ENCODE measurements at places on chromosomes 2 and 18.

GRCh38 chr18:70553936-70554260 lies 265.1 kb downstream of the SOCS6 start:
- ATAC-seq, result no peak

DNA sequence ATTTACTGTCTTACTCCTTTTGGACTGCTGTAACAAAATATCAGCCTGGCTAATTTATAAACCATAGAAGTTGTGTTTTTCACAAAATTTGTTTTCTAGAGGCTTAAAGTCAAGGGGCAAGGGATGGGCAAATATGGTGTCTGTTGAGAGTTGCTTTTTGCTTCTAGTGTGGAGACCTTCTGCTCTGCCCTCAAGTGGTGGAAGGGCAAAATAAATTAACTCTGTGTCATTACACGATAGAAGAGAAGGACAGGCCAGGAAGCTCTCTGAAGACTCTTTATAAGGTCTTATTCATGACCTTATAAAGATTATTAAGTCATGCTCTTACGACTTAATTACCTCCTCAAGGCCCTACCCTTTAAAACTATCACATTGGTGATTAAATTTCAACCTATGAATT lies 181.2 kb upstream of the LRATD1 start:
- no peak for ATAC-seq

DNA sequence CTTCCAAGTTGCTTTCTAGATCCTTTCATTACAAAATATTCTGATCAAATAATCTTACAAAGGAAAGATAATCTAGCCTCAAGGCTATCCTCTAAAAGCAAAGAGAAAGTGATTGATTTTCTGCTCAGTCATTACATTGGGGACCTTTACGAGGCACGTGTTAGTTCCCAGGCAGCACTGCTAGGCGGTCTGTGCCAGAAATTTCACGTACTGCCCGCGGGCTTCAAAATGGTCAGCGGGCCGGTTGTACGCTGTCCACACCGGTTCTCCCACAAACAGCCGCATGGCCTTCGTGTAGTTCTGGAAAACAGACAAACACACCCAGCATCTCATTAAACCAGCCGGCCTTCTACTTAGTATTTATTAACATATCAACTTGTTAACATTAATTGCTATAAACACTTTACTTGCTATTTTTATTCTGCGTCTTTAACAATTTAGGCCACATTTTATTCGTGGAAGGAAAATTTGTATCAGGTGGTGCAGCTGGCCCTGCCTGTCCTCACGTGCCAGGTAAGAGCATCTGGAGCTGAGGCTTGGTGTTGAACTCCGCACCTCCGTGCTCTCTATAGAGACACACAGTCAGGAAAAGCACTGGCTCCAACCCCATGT lies 20.4 kb downstream of the ADI1 start:
- no peak for ATAC-seq

- no peak for ATAC-seq
These were observed 22.7 kb upstream of the MYO1B start for GRCh38 chr2:191222507-191222906.

DNA sequence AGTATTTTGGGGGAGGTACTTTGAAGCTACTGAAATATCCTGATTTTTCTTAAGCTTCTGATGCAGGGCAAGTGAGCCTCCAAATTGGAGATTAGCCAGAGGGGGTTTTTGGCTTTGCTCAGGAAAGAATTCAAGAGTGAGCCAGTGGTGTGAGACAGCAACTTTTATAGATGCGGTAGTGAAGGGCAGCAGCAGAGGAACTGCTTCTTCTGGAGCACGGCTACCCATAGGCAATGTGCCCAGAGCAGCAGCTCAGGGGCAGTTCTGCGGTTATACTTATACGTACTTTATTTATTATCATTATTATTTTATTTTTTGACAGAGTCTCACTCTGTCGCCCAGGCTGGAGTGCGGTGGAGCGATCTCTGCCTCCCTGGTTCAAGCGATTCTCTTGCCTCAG lies 19.8 kb upstream of the NT5DC4 start:
- no peak for ATAC-seq

- ATAC-seq, result peak; percentile 97
These were observed 31.2 kb upstream of the C1GALT1C1L start for GRCh38 chr2:43707255-43708015.

DNA sequence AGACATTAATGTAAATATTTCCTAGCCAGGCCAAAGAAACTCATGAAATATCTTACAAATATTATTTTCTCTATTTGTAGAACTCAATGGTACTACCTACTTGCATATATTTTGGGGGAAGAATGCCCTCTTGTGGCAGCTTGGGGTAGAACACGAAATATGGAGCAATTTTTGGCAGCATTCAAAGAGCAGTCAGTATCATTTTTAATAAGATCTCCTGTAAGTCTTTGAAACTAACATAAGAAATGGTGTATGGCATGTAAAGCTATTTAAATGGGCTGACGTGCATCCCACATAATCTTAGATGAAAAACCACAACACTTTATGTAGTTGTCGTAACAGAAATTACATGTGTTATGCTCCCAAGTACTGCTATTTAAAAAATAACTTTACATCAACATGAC lies 62.3 kb upstream of the CCDC195 start:
- peak; percentile 87 for ATAC-seq

DNA sequence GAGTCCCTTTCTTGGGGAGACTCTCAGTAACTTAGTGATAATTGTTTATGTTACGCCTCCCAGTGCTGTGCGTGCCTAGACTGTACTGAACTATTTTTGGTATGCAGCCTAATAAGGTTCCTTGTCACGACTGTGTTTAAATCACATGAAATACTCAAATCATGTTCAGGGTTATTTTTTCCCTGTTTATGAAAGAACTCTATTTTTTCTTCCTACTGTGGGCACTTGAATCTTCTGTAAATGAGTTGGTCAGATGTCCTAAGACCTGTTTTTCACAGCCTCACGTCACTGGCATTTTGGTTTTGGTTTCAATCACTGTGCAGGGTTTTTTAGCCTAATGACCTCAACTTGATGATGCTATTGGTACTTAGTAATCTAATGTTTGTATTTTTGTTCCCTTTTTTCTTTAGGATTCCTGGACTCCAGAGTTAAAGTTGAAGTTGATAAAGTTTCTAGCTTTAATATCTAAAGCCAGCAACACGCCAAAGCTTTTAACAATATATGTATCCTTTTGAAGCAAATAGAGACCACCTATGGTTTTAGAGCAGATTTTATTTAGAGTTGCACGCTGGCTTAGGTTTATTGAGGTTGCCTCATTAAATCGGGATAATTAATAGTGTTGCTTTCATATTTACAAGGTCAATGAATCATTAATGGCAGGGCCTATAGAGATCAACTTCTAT lies 24.0 kb downstream of the ARMC9 start:
- ATAC-seq, result no peak

DNA sequence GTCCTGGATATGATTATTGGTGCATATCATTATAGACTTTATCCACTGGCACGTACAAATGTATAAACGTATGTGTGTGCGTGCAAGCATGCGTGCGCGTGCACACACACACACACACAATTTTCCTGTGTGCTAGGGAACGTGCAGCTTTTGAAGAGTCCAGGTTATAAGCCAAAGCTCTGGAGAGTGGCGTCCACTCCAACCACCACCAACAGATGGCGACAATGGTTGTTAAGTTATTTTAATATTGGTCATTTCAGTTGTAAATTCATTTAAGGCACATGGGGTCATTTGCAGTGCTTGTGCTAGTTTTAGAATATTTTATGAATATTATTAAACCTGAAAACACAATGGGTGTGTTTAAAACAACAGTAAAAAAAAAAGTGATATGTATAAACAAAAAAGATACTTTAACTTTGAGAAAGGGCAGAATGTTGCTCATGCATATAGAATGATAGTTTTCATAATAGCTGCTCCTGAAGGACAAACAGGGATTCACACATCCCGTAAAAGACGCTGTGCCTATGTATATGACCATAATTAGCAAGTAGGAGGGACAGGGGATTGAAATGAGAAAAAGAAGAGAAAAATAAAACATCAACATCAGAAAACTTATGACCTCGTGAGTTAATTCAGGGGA lies 124.2 kb upstream of the ITGB6 start:
- ATAC-seq, result peak; percentile 60

GRCh38 chr18:34729740-34730355 lies 19.8 kb downstream of the DTNA start:
- ATAC-seq, result no peak

DNA sequence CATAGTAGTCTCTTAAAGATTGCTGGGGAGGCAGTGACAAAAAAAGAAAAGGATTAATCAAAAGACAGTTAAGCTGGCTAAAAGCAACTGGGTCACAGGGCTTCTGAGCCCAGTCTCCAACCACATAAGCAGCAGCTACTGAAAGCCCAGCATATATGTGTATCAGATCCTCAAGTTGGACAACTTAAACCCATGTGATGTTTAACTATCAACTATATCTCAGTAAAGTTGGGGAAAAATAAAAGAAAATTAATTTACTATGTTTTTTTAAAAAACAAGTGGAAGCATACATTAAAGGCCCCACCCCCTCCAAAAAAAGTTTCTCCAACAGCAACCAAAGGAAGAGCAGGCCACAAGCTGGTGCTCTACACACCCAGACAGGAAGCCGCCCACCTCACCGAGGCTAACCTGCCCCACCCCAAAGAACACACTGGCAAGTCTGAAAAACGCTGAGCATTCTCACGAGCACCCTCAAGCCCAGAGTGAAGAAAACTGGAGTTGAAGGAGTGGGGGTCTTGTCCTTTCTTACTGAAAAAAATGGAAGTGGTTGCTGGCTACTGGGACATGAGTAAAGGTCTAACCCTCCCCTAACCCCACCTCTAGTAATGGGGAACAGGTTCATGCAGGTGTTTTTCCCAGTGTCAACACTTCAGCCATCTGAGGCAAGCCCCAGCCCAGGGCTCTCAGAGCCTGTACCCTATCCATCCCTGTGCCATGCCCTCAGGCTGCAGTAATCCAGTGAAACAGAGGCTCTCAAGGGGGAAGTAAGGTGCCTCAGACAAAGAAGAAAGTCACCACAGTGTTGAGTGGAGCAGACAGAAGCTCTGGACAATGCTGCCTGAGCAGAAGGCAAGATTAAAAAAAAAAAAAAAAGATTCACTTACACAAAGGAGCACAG lies 106.3 kb downstream of the GYPC start:
- ATAC-seq, result no peak

DNA sequence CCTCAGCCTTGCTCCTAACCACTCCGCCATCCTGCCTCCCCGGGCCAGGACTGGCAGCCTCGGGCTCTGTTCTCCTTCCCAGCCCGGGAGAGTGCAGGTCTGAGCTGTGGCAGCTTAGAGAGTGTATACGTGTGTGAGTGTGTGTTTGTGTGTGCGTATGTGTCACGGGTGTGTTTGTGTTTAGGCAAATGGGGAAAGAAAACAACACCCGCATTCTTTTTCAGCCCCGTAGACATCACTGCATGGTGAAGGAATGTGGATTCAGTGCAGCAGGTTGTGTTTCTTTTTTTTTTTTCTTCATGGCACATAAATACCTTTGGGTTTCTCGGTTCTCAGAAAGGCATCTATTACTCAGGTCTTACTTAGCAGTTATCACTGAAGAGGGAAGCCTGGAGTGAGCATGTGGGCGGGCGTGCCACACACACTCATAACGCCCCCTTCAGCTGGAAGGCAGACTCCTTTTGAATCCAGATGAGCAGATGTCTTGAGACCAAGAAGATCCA lies 44.2 kb downstream of the GLI2 start:
- ATAC-seq, result peak; percentile 77

DNA sequence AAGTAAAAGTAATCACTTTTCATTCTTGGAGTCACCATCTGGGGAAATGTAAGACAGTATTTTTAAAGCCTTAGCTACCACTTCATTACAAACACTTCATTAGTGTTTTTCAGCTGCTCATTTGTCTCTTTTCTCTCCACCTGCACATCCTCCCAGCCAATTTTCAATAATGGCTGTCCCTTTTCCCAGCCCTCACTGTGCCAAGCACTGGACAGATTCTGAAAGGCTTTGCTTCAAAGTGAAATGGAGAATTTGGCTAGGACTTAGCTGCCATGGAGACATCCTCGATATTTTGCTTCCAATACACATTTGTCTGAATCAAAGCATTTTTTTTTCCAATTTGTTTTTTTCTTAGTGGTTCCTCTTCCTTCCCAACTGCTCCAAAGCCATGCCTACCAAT lies 272.4 kb upstream of the NRXN1 start:
- ATAC-seq, result no peak

GRCh38 chr2:8743261-8743660 lies 61.4 kb downstream of the ID2 start:
- no peak for ATAC-seq

DNA sequence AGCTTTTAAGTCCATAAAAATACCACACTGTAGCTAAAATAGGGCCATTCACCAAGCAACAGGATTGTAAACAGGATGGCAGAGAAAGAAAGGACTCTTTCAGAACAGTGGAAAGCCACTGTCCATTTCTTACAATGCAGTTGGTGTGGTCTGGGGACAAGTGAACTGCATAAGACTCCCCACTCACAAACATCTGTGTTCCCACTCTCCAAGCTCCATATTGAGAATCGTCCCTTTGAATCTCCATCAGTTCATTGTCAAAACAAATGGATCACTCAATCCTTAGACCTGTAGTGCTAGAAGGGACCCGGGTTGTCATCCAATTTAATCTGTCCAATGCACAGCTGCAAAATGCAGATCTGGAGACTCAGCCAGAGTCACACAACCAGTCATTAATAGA lies 347.4 kb upstream of the KLHL29 start:
- no peak for ATAC-seq

- ATAC-seq, result no peak
These were observed 38.7 kb downstream of the CCDC85A start for GRCh38 chr2:56222481-56222880.

- peak; percentile 25 for ATAC-seq
These were observed 47.2 kb downstream of the CDC42EP3 start for GRCh38 chr2:37623971-37624900.

DNA sequence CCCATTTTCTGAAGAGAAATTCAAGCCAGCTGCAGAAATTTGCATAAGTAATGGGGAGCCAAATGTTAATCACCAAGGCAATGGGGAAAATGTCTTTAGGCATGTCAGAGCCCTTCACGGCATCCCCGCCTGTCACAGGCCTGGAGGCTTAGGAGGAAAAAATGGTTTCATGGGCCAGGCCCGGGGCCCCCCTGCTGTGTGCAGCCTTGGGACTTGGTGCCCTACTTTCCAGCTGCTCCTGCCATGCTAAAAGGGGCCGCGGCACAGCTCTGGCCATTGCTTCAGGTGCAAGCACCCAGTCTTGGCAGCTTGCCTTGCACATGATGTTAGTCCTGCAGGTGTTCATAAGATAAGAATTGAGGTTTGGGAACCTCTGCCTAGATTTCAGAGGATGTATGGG lies 1235.7 kb downstream of the DPP10 start:
- no peak for ATAC-seq

DNA sequence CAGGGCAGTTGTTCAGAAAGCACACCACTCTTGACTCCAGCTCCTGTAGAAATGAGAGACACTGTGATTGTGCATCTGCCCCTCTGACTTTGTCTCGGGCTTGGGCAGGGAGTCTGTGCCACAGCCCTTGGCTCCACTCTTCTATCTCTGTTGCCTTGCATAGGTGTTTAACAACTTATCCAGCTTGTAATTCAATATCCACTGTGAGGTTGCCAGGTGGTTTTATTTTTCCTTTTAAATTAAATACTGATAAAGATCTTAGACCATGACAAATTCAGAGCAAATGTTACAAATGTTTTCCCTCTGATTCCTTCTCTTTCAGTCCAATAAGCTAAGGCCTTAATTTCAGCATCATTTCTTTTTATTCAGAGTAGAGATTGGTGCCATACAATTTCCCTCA lies 421.7 kb downstream of the STK39 start:
- ATAC-seq, result no peak
